ENCODE measurements at places on chromosomes 1 and 21.

- DNase-seq = no peak
Observed at GRCh38 chr1:115090540-115090939, 1.2 kb upstream of the TSPAN2 start.

GRCh38 chr1:32696041-32696440, 6.5 kb downstream of the SYNC start:
- DNase-seq = no peak

GRCh38 chr1:161001525-161001924, 19.4 kb downstream of the F11R start:
- no peak for DNase-seq

GRCh38 chr21:36901575-36901974, 64.9 kb downstream of the HLCS start:
- no peak for DNase-seq

DNA sequence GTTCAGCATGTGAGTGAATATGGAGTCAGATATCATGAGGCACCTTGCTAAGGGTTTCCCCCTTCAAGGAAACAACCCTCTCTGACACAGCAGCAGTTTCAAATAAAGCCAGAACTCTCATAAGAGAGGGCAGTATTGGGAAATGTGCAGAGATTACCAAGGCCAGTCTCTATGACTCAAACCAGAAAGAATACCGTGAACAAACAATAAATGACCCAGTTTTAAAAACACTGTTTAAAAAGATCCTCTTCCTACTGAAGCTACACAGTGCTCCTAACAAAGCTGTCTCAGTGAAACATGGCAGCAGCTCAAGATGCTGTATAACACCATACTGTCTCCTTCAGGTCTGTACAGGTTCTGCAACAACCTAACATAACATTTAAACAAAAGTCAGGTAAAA, 102.6 kb downstream of the KIAA0319L start:
- DNase-seq = no peak

- DNase-seq = no peak
Observed at GRCh38 chr1:73056826-73057225, 774.5 kb upstream of the NEGR1 start.

- DNase-seq = no peak
Observed at GRCh38 chr1:110466646-110467280, 15.8 kb downstream of the PROK1 start.

DNA sequence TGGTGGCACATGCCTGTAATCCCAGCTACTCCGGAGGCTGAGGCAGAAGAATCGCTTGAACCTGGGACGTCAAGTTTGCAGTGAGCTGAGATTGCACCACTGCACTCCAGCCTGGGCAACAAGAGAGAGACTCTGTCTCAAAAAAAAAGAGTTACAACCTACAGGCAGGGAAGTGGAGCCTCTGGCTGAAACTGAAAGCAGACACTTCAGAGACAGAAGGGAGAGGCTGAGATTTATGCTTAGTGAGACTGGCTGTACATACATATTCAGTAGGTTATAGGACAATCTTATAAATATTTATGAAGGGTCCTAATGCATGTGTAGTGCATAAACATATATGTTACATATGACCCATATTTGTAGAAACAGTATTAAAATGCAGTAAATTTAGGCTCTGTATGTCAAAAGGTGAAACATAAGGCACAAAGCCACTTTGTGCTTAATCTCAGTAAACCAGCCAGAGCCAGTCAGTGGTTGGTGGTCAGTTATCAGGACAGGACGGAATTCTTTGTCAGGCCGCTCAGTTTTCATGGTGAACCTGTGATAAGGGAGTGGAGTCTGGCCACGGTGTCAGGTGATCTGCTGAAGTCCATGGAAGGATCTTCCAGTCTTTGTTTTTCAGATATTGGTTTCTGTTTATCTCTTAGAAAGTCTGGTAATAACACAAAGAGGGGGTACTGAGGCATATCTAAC, 13.7 kb downstream of the RHEX start:
- DNase-seq = no peak

DNA sequence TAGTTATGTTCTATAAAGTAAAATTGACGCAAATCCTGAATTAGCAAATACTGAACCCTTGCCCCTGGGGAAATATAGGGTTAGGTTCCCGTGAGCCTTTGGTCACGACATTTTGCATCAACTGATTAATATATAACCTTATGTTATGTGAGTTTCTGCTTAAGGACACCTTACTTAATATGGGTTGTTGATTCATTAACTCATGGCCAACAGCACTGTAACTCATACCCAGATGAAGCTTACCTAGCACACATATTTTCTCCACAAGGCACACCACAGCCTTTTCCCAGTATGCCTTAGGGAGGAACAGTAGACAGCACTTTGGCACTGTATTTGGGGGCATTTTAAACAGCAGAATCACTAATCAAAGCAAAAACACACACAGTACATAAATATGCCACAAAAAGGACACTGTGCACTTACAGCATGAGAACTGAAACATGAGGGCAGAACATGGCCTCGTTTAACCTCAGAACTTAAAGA, 15.1 kb downstream of the INAVA start:
- DNase-seq = no peak

GRCh38 chr21:15076730-15077129, 11.9 kb upstream of the NRIP1 start:
- no peak for DNase-seq

DNA sequence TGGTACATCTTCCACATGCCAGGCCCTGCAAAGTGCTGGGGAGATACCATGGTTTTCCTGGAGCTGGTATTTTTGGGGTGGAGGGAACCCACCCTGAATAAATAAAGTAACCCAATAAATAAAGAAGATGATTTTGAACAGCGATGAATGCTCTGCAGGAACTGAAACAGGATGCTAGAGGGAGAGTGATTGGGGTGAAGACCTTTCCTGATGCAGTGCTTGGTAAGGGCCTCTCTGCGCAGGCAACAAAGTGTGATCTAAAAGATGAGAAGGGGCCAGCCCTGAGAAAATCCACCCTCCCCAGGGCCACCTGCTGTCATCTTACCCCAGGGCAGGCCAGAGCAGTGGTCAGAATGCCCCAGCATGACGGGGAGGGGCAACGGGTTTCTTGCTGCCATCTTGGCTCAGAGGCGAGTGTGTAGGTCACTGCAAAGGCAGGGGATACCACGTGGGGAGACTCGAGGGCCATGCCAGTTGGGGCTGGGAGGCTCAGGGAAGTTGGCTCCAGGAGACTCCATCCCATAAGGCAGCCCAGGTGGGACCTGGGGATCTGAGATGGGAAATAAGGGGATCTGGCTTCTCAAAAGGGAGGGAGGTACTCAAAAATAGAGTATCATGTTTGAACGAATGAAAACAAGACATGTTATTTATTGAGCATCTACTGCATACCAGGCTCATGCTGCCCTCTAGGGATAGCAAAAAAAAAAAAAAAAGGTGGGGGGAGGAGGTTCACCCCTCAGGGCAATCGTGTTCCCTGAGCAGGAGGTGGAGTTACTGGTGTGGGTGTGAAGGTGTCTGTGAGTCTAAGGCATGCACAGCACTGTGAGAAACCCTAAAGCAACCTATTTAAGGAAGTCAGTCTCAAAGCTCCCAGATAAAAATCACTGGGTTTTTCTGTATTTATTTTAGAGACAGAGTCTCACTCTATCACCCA, 2.8 kb downstream of the SRARP start:
- no peak for DNase-seq

- DNase-seq = no peak
Observed at GRCh38 chr1:206685769-206686477, 1.2 kb downstream of the MAPKAPK2 start.

GRCh38 chr1:45303520-45304310, 23.0 kb upstream of the HPDL start:
- DNase-seq = peak; percentile 99

GRCh38 chr1:187928288-187928687, 1099.5 kb downstream of the PLA2G4A start:
- no peak for DNase-seq

DNA sequence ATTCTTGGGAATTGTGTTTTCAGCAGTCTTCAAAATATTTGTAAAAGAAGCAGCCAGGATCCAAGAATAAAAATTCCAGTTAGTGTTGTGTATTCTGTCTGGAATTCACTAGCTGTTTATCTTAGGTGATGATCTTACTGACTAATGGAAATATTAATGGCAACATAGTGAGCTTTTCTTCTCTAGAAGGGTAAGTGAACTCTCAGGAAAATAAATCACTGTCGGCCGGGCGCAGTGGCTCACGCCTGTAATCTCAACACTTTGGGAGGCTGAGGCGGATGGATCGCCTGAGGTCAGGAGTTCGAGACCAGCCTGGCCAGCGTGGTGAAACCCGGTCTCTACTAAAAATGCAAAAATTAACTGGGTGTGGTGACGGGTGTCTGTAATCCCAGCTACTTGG, 87.4 kb upstream of the KIF1B start:
- DNase-seq = no peak

GRCh38 chr1:27342778-27343638, 1.2 kb downstream of the SYTL1 start:
- DNase-seq = peak; percentile 33

GRCh38 chr21:42364304-42364865, 1.9 kb downstream of the TFF1 start:
- no peak for DNase-seq

DNA sequence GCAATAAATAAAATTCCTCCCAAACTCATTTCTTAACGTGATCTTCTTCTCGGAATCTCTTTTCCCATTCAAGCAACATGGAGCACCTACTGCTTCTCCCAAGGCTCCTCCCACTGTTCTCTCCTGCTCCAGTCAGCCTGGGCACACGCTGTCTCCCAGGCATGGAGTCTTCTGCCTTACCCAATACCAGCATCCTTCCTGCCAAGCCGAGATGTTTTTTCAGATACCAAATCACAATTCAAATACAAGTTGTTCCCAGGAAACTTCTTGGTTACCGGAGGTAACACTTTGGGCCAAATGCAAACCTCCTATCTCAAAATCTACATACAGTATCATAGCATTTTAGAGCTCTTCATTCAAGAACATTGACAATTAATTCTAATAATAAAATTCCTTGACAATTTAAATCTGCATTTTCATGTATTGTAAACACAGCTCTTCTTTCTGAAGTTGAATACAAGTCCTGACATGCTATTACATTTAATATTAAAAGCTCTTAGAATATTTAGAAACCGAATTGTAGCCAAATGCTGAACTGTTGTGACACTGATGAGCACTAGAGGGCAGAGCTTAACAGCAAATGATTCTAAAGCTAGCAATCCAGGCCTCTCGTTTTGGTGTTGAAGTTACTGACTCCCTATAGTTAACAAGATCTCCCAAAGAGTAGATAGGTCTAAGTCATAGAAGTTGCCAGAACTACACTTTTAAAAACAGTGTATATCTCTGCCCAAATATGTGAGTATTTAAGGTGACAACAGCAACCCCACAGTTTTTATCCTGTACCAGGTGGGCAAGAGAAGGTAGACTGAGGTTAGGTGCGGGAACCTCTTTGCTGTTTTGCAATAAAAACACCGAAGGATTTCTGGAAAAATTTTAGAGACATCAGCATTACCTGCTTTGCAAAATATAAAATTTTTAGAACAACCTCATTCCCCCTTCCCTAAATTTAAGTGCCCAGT, 52.3 kb downstream of the BCAR3 start:
- DNase-seq = peak; percentile 5

GRCh38 chr1:41728403-41729202, 190.1 kb downstream of the HIVEP3 start:
- DNase-seq = no peak

- DNase-seq = peak; percentile 35
Observed at GRCh38 chr1:40385437-40386358, 12.2 kb downstream of the SMAP2 start.

GRCh38 chr1:237411621-237412020, 369.6 kb downstream of the RYR2 start:
- no peak for DNase-seq
